H4 (cell line): ENCODE measurements at places on chromosomes 3 and 15. TPM values are rescaled to one million over a fixed set of nuclear protein-coding genes. Genes with fewer than 3 reads are reported as not detected.

PLSCR4 gene
- total RNA-seq: 15.0 and 19.5 TPM in 2 replicates

TMEM43 gene
- 75.6 and 79.7 TPM in 2 replicates for total RNA-seq

NANOGP8 gene
- not detected in 2 replicates for total RNA-seq

MINAR1 gene
- 0.72 and 1.3 TPM in 2 replicates for total RNA-seq

LOXL1 gene
- 53.2 and 104 TPM in 2 replicates for total RNA-seq

GLDN gene
- total RNA-seq: 55.3 and 66.0 TPM in 2 replicates

SCN11A gene
- not detected in 2 replicates for total RNA-seq

GOLGA8S gene
- total RNA-seq: not detected in 2 replicates

GOLGA6A gene
- total RNA-seq: not detected in 2 replicates

RBM5 gene
- 35.2 and 81.4 TPM in 2 replicates for total RNA-seq

CFAP92 gene
- 0.06 and 0.50 TPM in 2 replicates for total RNA-seq

BFSP2 gene
- not detected in 2 replicates for total RNA-seq

SELENOS gene
- 67.4 and 68.3 TPM in 2 replicates for total RNA-seq

SNRPN gene
- 189 and 228 TPM in 2 replicates for total RNA-seq

CYB561D2 gene
- 24.2 and 47.5 TPM in 2 replicates for total RNA-seq

USP50 gene
- not detected in 2 replicates for total RNA-seq
